ENCODE measurements at places on chromosomes 6 and 20.

DNA sequence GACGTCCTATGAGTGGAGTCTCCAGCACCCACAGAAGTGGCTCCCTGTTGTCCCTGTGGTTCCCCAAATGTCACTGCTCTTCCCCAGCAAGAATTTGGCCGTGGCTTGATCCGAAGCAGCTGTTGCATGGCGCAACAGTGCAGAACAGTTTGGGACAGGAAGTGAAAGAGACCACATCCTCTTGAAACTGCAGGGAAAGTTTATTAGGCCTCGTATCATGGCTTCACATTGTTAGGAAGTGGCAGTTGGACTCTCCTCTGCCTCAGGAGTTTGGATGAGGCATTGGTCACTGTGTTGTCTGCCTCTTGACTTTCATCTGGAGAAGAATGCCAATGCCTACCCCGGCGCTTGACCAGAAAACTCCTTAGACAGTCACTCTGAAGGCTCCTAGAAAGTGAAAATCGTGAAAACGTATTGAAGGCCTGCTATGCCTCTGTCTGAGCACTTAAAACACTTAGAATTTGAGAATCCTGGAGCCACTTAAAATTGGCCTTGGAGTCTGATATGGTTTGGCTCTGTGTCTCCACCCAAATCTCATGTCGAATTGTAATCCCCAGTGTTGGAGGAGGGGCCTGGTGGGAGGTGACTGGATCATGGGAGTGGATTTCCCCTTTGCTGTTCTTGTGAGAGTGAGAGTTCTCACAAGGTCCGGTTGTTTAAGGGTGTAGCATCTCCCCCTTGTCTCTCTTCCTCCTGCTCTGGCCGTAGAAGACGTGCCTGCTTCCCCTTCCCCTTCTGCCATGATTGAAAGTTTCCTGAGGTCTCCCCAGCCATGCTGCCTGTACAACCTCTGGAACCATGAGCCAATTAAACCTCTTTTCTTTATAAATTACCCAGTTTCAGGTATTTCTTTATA is 334.9 kb upstream of the JARID2 start:
- peak; percentile 79 for DNase-seq

DNA sequence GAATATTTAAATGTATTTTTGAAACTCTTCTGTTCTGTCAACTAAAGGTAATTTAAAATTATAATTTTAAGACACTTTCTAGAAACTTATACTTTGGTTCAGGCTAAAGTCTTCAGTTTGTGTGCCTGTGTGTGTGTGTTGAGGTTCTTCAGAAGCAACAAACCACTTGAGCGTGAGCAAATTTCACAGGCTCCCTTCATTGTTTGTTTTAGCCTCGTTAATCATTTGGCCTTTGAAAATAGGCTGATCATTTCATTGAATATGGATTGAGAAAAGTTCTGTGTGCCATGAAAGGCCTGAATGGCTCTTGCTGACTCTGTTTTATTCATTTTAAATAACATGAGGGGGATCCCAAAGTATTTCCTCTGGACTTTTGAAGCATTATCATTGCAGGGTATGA is 420.1 kb downstream of the CDKAL1 start:
- DNase-seq, result no peak

- no peak for DNase-seq
These were observed 758.3 kb downstream of the KIF16B start for GRCh38 chr20:15814911-15815310.

DNA sequence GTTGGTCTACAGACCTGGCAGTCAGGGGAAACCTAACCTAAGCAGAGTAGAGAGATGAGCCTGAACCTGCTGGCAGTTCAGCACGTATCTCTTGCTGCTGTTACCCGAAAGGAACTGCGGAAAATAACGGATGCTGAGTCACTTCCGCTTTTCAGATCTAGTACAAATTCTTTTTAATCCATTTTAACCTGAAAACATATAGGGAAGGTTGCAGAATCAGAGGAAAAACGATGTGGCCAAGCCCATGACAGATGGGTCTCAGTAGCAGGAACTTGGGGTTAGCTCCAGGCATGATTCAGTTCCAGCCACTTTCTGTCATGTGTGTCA is 351.9 kb upstream of the PRND start:
- no peak for DNase-seq

- DNase-seq, result no peak
These were observed 180.8 kb upstream of the PLN start for GRCh38 chr6:118367314-118367713.

DNA sequence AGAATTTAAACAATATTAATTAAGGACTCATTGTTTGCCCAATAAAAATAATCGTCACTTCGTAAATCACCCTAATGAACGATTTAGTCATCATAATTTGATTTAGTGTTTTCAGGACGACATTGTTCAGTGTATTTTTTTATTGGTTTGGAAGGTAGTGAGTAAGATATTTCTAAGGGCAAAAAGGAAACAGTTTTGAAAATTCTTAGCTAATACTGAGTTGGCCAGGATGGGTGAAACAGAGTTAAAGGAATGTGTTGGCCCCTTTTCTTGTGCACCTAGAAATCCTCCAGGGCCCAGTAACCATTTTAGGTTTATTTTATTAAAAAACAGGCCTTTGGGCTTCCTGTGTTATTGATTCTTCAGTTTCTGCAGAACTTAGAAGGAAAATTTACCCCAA is 25.3 kb downstream of the ANKS1A start:
- DNase-seq, result no peak

- DNase-seq, result no peak
These were observed 527.5 kb upstream of the ID4 start for GRCh38 chr6:19309661-19310060.

DNA sequence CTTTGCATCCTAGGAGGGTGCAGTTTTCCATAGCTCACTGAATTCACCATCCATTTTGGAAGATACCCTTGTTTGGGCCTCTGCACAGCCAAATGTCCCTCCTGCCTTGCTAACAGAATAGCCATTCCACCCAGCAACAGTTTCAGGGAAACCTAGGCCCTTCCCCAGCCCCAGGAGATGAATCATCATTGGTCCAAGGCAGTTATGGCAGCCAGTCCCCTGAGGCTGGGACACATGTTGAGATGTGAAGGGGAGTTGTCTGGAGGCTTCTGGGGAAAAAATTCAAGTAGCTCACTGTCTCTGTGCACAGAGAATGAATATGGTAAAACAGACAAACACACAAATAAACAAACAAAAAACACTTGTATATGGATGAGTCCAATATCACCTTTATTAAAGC is 17.4 kb upstream of the SIRPB2 start:
- no peak for DNase-seq
